GM23338 (cell line): ENCODE measurements at places on chromosomes 5 and 9.
A peak's percentile ranks its signal among the peaks of the same experiment; 100 is the strongest.

DNA sequence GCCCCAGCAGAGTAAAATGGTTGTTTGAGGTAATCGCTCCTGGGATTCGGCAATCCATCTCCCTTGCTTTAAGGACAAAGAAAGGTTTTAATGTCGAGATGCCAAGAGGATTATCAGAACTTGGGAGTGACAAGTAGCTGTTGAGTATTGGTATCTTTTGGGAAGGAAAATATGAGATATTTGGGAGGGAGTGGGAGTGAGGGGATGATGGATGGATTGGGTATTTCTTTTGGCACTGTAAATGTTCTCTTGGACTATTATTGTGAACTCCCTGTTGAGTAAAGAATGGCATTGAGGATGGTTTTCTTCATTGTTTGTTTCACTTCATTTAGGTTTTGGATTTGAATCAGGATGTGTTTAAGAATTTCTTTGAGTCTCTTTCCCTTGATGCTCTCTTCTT lies 86.1 kb downstream of the PIP5K1B start:
- DNase-seq, result no peak

DNA sequence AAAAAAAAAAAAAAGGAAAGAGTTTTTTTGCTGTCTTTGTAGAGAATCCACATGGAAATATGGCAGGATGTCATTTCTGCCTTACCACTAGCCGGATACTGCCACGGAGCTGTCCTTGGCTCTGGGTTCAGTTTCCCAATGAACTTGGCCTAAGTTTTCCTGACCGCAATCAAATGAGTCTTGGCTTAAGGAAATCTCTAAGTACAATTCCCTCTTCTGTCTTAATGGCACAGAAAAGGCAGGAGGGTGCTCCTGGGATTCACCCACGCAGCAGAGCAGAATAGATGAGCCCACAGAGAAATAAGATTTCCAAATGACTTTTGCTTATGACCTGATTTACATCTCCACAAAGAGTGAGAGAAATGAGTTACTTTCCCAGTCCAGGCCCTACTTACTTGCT lies 284.0 kb upstream of the VLDLR start:
- no peak for DNase-seq

DNA sequence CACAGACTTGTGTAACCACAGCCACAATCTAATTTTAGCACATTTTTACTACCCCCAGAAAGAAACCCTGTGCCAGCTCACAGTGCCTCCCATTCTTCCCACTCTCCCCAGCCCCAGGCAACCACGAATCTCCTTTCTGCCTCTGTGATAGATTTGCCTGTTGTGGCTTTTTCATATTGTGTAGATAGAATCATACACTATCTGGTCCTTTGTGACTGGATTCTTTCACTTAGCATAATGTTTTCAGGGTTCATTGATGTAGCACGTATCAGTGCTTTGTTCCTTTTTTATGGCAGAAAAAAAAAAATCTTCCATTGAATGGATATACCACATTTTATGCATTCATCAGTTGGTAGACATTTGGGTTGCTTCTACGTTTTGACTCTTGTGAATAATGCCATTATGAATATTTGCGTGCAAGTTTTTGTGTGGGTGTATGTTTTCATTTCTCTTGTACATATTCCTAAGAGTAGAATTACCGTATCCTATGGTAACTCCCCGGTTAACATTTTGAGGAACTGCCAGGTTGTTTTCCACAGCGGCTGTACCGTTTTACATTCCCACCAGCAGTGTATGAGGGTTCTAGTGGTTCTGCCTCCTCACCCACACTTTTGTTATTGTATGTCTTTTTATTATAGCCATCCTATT lies 64.5 kb downstream of the RCL1 start:
- DNase-seq, result no peak

DNA sequence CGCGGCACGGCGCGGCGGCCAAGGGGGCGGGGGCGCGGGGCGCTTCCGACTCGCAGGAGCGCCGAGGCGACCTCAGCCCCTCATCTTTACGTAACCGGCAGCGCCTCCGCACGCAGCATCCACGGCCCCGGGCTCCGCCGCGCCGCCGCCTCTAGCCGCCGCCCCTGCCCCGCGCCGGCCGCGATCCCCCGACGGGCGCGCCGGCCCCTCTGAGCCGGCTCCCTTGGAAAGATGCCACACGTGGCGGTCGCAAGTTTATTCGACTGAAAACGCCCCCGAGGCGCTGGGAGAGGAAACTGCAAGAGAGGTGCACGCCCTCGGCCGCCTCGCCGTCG lies 1.0 kb downstream of the KLF9 start:
- peak; percentile 70 for DNase-seq

DNA sequence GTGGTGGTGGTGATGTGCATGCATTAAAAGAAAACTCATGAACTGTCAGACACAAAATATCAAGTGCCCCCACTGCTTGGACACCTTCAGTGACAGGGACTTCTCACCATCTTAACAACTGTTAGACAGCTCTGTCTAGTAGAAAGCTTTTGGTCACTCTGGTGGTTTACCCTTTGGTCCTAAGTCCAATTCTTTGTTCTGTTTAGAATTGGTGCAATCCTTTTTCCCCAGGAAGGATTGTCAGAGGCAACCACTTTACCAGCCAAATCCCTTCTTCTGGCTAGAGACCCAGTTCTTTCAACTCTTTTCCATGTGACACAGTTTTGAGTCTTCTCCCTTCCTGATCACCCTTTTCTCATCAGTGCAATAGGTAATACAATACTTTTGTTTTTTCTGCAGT lies 140.2 kb downstream of the SEC61B start:
- DNase-seq, result no peak

- DNase-seq, result no peak
These were observed 50.5 kb downstream of the PSD2 start for GRCh38 chr5:139845846-139846681.

DNA sequence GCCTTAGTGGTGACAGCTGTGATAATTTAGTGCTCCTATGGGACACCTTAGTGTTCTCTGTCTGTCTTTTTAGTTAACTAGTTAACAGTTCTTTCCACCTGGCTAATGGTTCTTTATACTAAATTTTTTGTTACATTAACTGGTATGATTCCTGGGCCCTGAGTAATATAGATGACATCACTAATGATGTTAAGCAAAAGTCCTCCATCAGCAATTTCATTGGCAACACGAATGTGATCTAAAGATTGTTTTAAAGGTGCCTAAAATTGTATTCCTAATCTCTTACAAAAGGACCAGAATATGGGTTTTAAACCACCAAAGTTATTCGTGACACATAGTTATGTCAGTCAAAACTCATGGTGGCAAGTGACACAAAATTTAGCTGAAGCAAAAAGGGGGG lies 235.3 kb downstream of the TENT4A start:
- DNase-seq, result no peak

DNA sequence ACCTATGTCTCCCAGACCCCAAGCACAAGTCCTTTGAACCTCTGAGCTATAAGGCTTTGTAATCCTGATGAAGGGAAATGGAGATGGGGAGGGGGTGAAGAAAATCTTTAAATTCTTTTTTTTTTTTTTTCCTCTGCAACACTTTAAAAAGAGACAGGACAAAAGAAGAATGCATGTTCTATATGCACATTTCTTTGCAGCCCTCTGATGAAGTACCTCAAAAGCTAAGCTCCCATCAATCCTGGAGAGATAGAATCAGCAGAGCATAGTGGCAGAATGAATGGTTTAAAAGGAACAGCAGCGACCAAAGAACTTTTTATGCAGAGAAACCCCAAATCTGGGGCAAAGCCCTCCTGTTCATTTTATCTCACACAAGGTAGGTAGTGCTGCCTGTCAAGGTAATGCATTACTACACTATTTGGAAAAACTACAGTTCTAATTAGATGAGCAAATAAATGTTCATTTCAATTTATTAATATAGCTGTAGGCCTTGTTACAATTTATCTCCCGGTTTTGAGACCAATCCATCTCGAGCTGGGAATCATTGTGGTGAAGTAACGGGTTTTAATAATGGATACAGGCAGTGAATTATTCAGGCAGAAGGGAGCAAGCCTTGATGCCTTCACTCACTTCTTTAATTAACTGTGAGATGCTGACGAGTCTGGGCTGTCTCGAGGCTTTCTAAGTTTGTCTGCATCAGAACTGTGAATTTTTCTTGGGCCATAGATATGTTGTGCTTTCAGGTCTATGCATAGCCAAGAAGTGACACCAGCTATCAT lies 173.5 kb upstream of the ZNF608 start:
- DNase-seq, result peak; percentile 19

DNA sequence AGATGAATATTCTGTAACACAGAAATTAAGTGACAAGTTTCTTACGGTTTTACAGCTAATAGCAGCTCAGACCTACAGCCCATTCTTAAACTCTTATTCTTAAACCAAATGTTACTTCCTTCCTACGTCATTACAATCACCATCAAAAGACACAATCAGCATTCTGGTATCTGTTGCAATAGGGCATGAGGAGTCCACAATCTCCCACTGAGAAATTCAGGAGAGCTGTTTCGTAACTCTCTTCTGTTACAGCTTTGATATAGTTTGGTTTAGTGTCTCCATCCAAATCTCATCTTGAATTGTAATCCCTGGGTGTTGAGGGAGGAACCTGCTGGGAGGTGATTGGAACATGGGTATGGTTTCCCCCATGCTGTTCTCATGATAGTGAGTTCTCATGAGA lies 163.4 kb downstream of the GAS1 start:
- DNase-seq, result no peak

- DNase-seq, result no peak
These were observed 34.0 kb upstream of the FCHO2 start for GRCh38 chr5:72921886-72922285.

DNA sequence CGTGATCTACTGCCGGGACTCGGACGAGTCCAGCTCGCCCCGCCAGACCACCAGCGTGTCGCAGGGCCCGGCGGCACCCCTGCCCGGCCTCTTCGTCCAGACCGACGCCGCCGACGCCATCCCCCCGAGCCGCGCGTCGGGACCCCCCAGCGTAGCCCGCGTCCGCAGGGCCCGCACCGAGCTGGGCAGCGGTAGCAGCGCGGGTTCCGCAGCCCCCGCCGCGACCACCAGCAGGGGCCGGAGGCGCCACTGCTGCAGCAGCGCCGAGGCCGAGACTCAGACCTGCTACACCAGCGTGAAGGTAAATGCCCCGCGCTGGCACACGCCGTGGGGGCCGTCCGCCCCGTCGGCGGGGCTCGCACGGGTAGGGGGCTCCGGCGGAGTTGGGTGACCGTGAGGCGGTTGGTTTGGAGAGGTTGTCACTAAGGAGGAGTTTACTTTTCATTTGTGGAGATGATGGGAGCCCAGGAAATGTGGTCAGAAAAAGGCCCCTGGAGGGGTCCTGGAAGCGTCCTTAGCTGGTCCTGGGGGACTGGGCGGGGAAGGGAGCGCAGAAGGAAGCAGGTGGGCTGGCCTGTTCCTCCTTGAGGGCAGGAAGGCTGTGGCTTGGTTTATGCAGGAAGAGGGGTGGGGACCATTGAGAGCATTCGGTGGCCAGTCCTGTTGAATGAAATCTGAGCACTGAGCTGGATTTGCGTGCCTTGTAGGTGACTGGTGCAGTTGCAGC lies 647 bp downstream of the PDE8B start:
- peak; percentile 78 for DNase-seq
